ENCODE measurements at places on chromosomes 5 and 9.
A peak's percentile ranks its signal among the peaks of the same experiment; 100 is the strongest.

- peak; percentile 83 for DNase-seq
These were observed 157.0 kb downstream of the C9orf152 start for GRCh38 chr9:110050925-110051355.

GRCh38 chr5:180128671-180129261, 57.2 kb upstream of the RNF130 start:
- no peak for DNase-seq

DNA sequence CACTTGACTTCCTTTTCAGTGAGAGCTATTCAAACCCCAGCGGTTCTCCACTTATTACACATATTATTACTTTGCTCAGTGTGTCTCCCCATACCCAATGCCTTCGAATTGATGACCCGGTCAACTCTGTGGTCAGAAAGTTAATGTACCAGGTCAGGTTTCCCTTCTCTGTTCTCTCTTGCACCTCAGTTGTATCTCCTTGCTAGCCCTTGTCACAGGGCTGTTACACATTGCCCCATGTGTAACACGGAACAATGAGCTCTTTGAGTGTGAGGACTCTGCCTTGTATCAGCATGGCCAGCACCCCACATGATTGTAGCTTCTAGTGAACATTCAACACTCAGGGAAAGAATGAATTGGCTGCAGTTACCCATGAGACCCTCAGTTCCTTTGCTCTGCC, 73.6 kb downstream of the DOCK2 start:
- no peak for DNase-seq

GRCh38 chr9:81543695-81544094, 145.7 kb downstream of the TLE1 start:
- no peak for DNase-seq

DNA sequence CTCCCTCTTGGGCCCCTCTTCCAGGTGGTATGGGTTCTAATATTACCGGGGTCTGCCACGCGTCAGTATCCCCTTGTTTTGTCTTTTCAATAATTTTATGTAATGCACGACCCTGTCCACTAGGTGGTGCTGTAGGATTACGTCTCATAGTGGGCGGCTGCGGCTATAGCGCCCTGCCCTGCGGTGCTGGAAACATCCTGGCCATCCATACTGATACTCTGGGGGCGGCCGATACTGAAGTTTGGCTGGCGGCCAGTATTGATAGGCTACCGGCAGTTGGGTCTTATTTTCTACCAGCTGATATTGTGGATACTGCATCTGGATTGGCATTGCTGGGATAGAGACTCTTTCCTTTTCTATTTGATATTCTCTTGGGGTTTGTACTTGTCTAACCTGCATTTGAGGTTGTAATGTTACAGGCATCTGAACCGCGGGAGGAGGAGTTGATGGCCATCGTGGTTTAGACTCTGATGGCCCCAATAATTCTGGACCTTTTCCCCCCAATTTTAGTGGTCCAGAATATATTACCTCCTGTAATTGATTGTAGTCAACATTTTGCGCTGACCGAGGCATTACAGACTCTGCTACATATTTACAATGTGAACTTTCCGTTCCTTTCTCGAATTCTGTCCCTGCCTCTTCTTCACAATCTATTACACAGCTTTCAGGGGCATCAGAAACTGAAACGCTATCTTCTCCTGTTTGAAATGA, 3.3 kb upstream of the TMEM141 start:
- no peak for DNase-seq

DNA sequence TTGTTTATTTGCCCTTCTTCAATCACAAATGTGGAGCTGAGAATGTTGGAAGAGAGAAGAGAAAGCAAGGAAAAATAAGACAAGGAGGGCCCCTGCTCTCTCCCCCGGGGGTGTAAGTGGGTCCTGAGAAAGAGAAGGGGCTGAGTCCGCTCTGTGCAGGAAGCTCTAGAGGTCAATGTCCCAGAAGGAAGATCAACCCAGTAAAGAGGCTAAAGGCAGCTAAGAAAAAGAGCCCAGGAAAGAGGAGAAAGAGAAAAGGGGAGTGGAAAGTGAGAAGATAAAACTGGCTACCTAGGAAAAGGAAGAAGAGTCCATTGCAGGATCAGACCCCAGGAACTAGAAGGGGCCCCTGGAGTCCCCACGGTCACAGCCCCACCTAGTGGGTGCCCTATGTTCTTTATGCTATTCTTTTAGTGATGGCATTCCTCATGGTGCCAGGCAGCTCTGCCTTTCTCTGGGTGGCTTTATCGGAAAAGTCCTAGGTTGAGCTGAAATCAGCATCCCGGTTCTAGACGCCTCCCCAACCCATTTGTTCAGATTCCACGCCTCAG, 583.4 kb downstream of the ACTL7B start:
- DNase-seq, result peak; percentile 33

DNA sequence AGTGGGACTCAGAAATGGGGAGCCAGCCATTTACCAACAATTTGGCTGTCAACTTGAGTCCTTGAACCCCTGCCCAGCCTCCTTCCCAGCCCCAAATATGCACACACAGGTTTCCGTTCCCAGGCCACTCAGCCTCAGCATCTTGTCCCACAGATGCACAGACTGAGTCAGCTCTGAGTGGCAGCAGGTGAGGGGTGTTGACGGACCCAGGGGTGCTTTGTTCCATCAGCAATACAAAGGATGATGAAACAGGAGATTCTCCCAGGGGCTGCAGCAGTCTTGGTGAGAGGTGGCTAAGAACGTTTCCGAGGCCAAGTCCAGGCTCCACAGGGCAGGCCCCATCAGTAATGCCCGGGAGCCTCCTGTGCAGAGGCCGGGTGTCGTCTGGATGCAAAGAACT, 4.9 kb upstream of the OLFM1 start:
- no peak for DNase-seq

- DNase-seq, result no peak
These were observed 9.4 kb downstream of the ERAP2 start for GRCh38 chr5:96885518-96886338.

- DNase-seq, result no peak
These were observed 469.2 kb upstream of the WWC1 start for GRCh38 chr5:167822241-167822640.

- no peak for DNase-seq
These were observed 52.9 kb downstream of the TMC1 start for GRCh38 chr9:72574156-72574810.

DNA sequence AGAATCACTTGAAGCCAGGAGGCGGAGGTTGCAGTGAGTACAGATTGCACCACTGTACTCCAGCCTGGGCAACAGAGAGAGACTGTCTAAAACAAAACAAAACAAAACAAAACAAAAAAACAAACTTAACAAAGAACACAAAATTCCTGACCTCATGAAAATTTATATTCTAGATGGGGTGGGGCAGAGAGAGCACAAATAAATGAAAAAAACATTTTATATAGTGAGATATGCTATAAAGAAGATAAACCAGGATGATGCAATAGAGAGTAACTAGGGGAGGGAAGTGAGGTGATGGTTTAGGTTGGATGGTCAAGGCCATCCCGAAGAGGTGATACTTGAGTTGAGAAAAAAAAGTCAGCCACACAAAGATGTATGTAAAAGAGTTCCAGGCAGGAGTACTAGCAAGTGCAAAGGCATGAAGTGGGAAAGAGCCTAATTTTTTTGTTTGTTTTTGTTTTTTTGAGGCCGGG, 10.2 kb upstream of the LARS1 start:
- no peak for DNase-seq

- DNase-seq, result no peak
These were observed 52.3 kb downstream of the TLE4 start for GRCh38 chr9:79623799-79624721.

DNA sequence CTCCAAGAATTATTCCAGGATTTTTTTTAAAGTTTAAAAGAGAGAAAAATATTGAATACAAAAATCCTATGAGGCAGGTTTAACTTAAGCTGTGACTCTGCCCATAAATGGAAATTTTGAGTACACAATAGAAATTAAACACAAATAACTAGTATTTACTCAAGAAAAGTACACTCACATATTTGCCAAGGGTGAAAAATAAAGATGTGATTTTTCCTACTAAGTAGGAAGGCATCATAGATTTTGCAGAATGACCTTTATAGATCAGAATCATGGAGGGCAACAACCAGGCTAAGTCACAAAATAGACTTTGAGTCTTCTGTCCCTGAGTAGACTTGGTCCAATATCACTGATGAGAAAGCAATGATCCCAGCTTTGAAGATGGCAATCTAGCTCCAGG, 102.7 kb upstream of the SLC12A2 start:
- no peak for DNase-seq

DNA sequence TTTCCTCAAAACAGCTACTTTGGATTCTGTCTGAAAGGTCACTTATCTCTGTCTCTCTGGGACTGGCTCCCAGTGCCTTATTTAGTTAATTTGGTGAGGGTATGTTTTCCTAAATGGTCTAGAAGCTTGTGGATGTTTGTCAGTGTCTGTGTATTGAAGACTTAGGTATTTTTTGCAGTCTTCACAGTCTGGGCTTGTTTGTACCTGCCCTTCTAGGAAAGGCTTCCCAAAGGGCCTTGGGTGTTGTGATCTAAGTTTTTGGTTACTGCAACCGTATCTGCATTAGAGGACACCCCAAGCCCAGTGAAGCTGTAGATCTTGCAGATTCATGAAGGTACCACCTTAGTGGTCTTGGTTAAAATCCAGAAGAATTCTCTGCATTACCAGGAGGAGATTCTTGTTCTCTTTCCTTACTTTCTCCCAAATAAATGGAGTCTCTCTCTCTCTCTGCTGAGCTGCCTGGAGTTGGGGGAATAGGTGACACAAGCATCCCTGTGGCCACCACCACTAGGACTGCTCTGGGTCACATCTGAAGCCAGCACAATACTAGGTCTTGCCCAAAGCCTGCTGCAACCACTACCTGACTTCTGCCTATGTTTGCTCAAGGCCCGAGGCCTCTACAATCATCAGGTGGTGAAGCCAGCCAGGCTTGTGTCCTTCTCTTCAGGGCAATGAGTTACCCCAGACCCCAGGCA, 17.8 kb upstream of the CCNB1 start:
- no peak for DNase-seq

DNA sequence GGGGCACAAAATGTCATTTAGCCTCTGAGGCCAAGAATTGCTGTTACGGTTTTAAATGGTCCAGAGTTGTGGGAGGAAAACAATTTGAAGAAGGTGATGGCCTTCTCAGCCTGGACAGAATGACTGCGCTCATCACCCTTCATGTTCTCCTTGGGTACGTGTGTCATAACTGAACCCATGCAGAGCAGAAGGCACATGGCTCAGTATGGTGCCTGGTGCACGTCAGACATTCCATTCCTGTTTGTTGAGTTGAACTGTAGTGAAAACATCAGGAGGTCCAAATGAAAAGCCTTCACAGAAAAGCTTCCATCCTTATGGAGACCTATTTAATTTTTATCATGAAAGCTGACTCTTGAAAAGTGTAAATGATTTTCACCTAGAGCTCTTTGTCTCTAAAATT, 133.2 kb downstream of the CFAP90 start:
- DNase-seq, result no peak

- DNase-seq, result no peak
These were observed 47.0 kb downstream of the SPRY4 start for GRCh38 chr5:142277796-142278195.

GRCh38 chr9:3348169-3348568, 177.6 kb downstream of the RFX3 start:
- no peak for DNase-seq

DNA sequence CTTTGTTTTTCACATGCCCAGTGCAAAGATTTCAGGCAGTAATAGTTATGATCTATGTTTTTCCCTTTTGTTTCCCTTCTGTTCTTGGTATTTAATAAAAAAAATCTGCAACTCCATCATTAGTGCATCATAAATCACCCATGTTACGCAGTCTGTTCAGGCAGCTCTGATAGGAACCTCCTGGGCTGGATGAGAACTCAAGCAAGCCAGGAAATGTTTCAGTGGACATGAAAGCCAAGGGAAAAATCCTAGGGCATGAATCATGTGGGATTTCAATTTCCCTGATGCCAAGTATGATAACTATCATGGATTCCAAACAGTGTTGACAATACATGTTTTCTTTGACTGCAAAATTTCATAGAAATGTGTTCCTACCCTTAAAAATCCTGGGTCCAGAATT, 119.7 kb upstream of the TARS1 start:
- DNase-seq, result peak; percentile 96

DNA sequence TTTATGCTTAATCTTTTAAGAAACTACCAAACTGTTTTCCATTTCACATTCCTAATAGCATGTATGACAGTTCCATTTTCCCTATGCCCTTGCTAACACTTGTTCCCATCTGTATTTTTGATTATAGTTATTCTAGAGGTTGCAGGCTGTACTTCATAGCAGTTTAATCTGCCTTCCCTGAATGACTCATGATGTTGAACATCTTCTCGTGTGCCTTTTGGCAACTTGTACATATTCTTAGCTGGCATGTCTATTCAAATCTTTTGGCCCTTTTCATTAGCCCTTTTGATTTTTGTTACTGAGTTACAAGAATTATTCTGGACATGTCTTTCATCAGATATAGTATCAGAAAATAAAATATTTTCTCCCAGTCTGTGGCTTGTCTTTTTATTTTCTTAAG, 320.3 kb downstream of the DIRAS2 start:
- no peak for DNase-seq

DNA sequence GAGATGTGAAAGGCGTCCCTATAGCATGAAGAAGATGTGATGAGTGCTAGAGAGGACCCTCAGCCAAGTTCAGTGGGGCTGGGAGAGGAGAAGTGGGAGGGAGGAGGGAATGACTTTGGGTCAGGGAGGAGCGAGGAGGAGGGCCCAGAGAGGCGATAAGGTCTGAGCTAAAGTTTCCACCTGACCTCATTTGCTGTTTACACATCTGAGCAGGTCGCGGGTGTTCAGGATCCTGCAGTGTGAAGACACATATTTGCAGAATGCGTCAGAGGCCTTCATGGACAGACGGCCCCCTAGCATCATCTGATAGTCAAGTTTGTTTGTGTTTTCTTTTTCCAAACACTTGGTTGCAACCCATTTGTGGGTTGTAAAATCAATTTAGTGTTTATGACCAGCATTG, 18.9 kb upstream of the IGFBPL1 start:
- DNase-seq, result no peak

DNA sequence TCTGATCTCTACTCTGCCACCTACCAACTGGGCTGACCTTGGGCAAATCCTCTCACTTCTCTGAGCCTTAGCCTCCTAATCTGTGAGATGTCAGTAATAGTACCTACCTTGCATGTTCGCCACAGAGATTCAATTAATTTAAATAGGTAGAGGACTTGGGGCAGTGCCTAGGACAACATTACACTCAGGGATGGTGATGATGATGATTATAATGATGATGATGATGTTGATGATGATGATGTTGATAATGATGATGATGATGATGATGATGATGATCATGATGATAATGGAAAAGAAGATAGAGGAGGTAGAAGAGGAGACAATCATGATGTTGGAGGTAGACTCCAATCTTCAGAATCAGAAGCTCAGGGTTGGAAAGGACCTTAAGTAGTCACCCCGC, 40.7 kb upstream of the SMIM23 start:
- no peak for DNase-seq

DNA sequence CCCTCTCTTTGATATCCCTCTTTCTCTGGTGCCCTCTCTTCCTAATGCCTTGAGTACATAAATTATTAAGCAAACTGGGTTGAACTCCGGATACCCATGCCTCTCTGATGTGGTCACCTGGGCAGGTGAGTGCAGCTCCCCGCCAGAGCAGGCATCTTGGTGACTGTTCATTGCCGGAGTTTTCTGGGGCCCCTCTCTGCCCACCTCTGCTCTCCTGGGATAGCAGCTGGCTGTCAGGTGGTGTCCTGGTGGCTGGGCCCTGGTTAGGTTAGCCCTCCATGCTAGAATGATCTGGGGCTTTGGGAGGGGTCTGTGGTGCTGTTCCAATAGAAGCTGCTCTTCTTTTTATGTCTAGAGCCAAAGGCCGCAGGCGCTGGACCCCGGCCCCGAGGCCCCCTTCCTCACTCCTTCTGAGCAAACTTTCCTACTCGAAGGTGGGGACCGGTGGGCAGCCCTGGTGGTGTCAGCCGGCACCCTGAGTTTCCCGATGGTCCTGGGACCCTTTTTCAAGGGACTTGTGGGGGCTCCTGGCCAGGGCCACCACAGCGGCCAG, 4.9 kb upstream of the SCGB3A1 start:
- no peak for DNase-seq

Data from HS-27A (cell line).